Activated naive CD8-positive, alpha-beta T cell treated with anti-CD3 and anti-CD28 coated beads, Interleukin-2, amount 50 U/mL, for 24 hours (primary cell): ENCODE measurements at places on chromosomes 7 and 10.
A peak's percentile ranks its signal among the peaks of the same experiment; 100 is the strongest.

GRCh38 chr7:45921381-45921698 is 268 bp upstream of the IGFBP3 start:
- DNase-seq: no peak

- no peak for DNase-seq
Measured at GRCh38 chr10:89278034-89278535, 23.8 kb upstream of the IFIT2 start.

DNA sequence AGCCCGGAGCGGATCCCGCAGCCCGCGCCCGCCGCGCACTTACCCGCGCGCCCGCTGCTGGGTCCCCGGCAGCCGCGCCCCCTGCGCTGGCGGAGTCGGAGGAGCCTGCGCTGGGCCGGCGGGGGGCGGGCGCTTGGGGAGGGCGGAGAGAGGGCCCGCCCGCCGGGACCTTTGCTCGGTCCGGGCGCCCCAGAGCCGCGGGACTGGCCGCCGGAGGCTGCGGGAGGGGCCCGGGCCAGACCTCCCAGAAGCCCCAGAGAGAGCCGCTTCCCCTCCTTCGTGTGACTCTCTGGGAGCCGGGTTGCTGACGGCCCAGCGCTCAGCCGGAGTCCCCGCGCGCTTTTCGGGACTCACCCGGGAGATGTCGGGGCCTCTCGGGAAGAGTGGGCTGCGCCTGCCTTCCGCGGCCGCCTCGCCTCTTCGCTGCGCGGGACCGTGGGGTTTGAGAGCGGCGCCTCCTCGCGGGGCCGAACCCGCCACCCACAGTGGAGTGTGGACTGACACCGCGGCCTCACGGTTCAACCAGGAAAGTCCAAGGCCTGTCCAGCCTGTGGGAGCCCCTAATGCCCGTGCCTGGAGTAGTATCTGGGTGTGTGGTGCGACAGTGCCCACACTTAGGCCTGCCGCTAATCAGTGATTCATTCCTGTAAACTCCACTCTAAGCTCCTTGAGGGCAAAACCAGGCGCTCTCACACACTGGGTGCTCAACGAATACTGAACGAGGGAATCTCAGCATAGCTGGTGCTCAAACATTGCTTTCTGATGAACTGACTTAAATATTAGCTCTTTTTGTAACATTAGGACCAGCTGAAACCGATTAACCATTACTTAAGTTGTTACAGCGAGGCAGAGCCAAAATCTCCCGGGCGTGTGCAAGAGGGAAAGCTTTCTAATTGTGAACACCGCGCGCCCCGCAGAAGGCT is at the start of gene GSDME:
Gene GSDME, minus strand, starts transcription at position 112 of the 923 bp plus-strand sequence. CDS start 7,690 bp downstream, outside the sequence.
- DNase-seq: peak; percentile 54

DNA sequence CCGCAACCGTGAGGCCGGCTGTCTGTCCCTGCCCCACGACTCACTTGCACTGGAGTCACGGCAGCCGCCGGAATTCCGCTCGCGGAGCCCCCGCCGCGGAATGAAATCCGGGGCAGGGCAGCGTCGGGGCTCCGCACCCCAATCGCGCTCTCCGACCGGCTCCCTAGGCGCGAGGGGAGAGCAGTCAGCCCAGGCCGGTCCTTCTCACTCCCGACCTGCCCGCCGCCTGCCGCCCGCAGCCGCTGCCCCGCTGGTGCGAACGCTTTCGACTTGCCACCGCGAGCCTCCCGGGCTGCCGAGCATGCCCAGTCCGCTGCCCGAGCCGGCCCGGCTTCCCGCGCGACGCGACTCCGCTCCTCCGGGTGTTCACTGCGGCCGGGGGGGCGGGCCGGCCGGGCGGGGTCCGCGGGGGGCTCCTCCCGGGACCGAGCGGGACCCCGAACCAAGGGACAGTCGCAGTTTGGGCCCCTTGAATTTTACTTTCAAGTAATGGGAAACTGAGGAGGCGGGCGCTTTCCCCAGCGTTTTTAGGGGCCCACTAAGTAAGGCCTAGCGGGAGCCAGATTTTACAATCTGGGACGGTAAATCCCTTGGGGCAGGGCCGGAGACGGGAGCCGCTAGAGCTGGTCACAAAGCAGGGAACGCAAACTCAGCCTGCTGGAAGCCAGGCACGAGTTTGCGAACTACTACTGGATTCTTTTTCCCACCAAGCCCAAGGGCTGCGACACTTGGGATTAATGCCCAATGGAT is at the start of gene SGMS1:
Gene SGMS1, minus strand, starts transcription at position 294 of the 750 bp plus-strand sequence. CDS start 279,842 bp downstream, outside the sequence.
- peak; percentile 85 for DNase-seq

- no peak for DNase-seq
Measured at GRCh38 chr10:122140941-122141623, 130.0 kb upstream of the BTBD16 start.

GRCh38 chr7:43791665-43792064 is 33.2 kb downstream of the BLVRA start:
- no peak for DNase-seq

DNA sequence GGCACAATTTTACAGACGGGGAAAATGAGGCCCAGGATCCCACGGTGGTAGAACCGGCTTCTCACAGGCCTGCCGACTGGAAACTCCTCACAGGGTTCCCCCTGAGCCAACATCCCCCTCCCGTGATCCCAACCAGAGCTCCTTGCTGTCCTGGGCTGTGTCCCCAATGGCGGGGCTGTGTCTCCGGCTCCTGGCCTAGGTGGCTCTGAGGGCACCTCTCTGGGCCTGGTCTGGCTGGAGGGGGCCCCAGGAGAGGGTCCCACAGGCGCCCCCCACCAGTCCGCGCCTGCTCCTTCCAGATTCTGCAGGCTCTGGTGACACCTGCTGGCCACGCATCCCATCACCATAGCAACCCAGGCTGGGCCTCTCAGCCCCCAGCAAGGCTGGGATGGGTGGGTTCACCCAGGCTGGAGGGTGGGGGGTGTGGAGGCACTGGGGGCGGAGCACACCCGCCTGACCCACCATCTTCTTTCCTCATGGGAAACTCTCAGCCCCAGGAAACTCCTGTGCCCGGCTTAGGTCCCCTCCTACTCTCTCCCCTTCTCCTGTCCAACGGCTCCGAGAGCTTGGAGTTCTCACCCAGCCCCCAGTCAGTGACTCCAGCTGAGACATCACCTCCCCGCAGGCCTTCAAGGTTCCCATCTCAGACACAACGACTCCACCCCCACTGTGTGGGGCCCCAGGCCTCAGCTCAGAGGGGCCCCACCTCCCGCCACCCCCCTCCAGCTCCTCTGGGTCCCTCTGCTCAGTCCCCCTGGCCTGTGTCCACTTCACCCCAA is 27.1 kb upstream of the TNRC18 start:
- DNase-seq: peak; percentile 50

DNA sequence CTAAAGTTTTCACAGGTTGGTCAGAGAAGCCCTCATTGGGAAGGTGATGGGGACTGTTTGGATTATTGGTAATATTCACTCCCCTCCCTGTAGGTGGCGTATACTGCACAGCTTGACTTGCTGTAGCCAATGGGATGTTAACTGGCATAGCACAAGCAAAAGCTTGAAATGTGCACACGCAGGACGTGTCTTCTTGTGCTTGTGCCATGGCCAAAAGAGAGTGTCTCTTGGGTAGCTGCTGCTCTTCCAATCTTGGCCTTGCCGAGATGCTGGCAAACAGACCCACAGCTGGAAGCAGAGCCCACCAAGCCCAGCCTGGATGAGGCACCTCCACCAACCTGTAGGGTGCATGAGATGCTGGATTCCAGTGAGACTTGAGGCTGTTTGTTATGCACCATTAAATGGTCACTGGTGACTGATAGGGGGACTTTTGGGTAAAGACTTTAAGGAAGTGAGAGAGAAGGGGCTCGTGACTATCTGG is 266.0 kb downstream of the GRID1 start:
- no peak for DNase-seq

- no peak for DNase-seq
Measured at GRCh38 chr10:70109064-70109729, 23.4 kb downstream of the AIFM2 start.

DNA sequence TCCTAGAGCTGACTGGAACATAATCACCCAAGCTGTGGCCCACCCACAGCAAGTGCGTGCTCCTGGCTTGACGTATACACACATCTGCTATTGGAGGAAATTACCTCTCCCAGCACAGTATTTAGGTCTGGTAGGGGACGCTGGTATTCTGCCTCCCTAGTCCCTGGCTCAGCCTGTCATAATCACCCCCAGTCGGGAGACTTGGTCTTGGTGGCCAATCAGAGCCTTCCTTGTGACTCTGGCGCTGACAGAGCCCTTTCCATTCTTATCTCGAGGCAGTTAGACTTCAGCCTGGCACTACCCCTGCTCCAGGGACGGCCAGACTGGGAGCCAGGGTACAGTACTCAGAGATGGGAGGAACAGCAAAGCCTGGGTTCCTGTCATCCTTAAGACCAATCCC is 14.3 kb upstream of the PRKAG2 start:
- no peak for DNase-seq

- peak; percentile 70 for DNase-seq
Measured at GRCh38 chr7:101538596-101539459, 90.3 kb downstream of the MYL10 start.

DNA sequence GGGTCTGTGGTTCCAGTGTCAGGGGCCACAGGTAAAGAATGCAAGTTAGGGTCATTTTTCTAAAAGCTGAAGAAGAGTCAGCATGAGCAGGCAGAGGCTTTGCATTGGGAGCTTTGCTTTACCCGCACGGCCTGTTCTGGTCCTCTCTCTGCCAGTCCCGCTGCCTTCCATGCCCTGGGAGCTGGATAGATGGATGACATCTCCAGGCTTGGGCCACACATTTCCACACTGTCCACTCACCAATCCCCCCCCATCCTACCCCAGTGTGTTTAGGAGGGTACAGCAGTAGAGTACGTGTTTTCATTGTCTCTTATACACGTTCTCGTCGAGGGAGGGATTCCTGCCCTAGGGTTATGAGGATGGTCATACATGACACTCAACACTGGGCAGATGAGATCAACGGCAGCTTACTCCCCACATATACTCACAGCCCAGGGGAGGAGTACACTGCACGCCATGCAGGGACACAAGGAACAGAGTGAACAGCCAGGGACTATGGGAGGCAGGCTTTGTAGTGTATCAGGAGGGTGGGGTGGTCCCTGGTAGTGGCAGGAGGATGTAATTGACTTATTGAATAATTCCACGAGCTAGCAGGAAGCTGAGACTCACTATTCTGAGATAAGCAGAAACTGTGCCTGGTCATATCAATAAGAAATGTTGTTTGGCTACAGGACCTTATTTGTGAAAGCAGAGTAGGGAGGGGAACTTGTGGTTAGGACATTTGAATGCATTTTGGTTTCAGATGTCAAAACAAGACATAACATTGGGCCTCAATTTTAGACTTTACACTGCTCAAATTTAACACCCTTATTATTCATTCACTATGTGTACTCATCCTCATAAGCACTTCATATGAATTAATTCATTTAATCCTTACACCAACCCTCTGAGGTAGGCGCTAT is 36.6 kb downstream of the PLPP4 start:
- no peak for DNase-seq

- DNase-seq: peak; percentile 49
Measured at GRCh38 chr10:100653957-100654781, 91.2 kb upstream of the PAX2 start.

DNA sequence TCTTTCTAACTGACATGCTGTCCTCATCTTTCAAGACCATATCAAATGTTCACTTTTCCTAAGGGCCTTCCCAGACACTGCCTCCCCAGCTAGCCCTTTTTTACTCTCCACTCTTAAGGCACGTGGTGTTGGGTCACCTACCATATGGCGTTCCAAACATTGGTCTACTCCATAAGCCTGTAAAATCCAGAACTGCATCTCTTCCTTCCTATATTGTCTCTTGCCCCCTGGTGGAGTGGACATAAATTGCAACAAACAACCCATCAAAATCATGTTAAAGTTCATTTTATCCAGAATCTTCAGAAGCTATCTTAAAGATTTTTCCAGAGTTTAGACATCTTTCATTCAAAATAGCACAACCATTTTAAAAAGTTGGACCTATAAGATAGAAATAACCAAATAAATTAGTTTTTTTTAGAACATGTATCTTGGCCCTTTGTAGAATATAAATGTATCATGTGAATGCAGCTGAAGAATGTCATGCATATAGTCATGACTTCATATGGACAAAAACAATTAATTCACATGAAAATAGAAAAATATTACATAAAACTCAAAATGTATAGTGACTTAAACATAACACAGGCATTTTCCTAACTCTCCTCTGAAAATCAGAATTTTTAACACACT is 180.6 kb upstream of the CHRM2 start:
- DNase-seq: no peak

DNA sequence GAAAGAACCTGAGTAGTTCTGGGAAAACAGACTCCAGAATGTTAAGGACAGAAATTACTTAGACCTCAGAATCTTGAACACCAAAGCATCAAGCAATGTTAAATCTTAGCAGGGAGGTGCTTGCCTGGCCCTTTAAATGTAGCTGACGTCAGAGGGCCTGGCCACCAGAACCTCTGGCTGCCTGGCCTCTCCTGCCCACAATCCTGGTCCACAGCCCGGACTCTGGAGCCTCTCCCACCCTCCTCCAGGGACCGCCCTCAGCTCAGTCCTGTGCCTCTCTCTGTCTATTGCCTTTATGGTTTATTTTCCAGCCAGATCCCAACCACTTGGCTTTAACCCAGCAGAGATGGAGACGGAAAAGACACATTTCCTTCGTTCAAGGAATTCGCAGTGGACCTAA is 42.2 kb upstream of the EGR2 start:
- DNase-seq: no peak

GRCh38 chr7:154896076-154896475 is 106.8 kb downstream of the PAXIP1 start:
- no peak for DNase-seq

GRCh38 chr7:617614-618538 is 98.2 kb upstream of the PDGFA start:
- DNase-seq: peak; percentile 52

GRCh38 chr10:120508966-120509365 is 51.9 kb downstream of the PLPP4 start:
- DNase-seq: no peak

DNA sequence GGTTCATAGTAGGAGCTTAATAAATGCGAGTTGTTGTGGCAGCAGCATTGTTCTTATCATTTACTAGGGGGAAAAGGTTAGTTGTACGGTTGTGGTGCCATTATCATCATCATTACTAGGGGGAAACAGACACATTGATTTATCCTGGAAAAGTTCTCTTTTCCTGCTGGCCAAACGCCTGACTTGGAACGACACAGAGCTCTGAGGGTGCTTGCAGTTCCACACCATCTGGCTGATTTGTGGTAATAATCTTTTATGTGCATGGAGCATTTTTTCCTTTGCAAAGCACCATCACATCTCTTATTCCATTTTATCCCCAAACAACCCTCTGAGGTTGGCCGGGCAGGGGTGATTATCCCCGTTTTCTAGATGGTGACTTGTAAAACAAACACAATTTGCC is 219.4 kb downstream of the BUB3 start:
- no peak for DNase-seq

GRCh38 chr7:1703441-1703840 is 33.4 kb downstream of the ELFN1 start:
- DNase-seq: no peak

GRCh38 chr10:87508837-87509236 is 4.1 kb downstream of the MINPP1 start:
- no peak for DNase-seq
